ENCODE measurements at places on chromosomes 4 and X.

- no peak for DNase-seq
Observed at GRCh38 chr4:29278585-29278984, 1441.6 kb upstream of the PCDH7 start.

- DNase-seq: no peak
Observed at GRCh38 chr4:139839403-139840031, 173.9 kb downstream of the MGST2 start.

- no peak for DNase-seq
Observed at GRCh38 chr4:94338681-94339351, 3.8 kb downstream of the HPGDS start.

GRCh38 chrX:42797651-42798269 lies 19.8 kb upstream of the PPP1R2C start:
- peak; percentile 57 for DNase-seq

GRCh38 chr4:155906554-155907247 lies 3.2 kb downstream of the TDO2 start:
- DNase-seq: peak; percentile 78

DNA sequence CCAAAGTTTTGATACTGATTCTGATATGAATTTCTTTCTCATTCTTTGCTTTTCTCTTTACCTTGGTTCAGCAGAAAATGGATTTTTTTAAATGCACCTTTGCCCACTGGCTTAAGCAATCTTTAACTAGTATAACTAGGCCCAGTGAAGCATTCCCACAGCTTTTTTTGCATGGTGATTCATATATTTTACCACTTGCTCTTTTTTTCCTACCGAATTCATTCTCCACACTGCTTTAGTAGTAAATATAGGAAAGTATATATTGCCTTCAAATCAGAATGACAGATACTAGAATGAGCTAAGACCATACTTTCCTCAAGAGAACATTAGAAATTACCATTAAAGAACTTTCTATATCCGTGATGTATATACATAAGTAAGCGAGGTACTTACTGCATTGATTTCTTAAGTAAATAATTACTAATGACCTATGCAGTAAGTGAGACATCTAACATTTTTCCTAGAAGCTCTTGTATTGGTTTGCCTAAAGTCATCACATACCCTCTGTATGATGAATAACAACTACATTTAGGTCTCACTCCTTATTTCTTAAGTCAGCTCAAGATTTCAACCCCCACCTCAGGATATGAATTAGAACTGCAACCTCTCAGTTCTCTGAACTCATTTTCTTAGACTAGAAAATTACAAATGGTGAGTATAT lies 44.2 kb downstream of the SLC4A4 start:
- DNase-seq: no peak

- peak; percentile 24 for DNase-seq
Observed at GRCh38 chr4:152342293-152342692, 193.6 kb downstream of the FBXW7 start.

GRCh38 chrX:149648932-149649331 lies 17.3 kb upstream of the TMEM185A start:
- DNase-seq: no peak

DNA sequence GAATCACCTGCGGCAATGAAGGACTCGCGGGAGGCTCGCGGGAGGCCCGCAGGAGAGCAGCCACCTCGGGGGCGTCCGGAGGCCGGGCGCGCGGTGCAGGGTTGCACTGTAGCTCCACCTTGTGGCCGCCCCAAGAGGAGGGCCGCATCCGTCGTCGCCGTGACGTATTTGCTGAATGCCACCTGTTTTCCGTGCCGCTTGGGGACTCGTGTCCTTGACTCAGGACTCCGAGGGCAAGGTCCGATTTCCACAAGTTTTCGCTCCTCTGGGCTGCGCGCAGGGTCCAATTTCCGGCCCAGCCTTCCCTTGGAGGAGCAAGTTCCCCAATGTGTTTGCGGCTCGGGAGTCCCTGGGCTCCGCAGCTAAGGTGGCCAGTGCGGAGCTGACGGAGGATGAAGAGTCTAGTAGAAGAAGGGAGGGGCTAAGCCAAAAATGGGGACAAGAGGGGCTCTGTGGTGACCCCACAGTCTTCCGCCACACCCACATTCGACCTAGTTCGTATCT lies 10.7 kb upstream of the DLG3 start:
- peak; percentile 81 for DNase-seq

GRCh38 chr4:143186212-143186611 lies 1.5 kb downstream of the USP38 start:
- no peak for DNase-seq

DNA sequence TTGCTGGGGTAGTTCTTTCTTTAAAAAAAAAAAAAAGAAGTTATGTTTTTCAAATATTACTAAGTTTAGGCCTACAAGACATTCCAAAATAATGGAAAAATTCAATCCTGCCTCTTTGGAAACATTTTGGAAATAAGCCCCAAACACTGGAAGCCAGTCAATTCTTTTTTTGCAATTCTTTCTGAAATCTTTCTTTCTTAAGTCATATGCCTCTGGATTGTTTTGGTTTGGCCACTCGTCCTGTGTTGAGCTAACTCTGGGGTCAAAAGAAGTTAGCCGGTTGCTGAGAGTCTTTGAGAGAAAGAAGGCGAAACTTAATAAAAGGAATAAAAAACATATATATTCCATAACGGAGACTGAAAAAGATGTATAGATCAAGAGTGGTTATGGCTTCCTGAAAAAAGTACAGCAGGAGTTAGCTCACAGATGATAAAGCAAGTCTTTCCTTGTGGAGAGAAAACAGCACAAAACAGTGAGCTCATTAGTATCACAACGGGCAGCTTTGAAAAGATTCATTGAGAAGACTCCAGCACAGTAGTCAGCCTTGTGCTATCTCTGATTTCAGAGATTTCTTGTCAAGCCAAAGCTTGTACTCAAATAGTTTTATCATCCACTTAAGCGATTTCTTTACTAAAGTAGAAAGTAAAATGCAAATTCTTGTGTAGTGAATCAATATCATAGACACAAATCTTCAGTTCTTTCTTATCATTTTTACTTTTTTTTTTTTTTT lies 64.8 kb downstream of the PLS3 start:
- DNase-seq: peak; percentile 24

- no peak for DNase-seq
Observed at GRCh38 chr4:147288512-147288911, 192.4 kb upstream of the EDNRA start.
